ENCODE measurements at places on chromosomes 3 and 15. TPM values are rescaled to one million over a fixed set of nuclear protein-coding genes. Genes with fewer than 3 reads are reported as not detected.

DNA sequence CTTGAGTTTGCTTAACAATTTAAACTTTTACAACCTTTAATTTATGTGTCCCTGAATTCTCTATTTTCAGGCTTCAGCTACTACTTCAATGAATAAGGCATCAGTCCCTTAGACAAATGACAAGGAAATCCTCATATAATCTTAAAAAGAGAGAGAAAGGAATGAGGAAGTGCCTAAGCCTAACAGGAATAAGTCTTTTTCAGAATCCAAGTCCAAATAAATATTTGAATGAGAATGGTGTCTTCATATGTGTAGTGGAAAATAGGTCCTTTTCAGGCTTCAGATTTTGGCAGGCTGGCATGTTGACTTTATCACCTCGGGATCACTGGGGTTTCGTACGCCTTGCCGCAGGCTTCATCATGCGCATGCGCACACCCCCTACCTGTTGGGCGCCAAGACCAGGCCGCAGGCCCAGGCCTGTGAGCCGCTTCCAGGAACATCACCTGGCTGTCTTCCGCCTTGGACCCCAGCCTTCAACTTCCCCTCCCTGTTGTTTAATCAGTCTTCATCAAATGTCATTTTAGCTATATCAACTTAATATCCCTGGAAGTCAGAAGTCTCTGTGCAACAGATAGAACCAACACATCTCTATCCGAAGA lies 334.5 kb downstream of the SOX2 start:
- no peak for DNase-seq

DNA sequence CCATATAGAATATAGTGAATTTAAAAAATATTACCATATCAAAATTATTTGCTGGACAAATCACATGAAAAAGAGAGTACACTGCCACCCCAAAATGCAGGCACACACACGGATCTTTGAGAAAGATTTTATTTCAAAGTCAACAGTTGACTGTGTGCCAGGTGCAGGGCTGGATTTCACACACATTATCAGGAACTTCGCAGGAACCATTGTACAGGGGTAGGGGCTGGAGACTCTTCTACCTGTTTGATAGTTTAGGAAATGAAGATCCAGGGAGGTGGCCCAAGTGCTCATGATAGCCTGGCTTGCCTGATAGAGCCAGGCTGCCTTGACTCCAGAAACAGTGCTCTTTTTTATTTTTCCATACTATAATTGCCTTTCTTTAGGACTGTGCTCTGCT lies 54.2 kb downstream of the IL1RAP start:
- no peak for DNase-seq

GRCh38 chr3:137820366-137820765 lies 56.3 kb downstream of the SOX14 start:
- DNase-seq: no peak

- DNase-seq: no peak
Measured at GRCh38 chr15:62951481-62951880, 91.1 kb upstream of the TPM1 start.

DNA sequence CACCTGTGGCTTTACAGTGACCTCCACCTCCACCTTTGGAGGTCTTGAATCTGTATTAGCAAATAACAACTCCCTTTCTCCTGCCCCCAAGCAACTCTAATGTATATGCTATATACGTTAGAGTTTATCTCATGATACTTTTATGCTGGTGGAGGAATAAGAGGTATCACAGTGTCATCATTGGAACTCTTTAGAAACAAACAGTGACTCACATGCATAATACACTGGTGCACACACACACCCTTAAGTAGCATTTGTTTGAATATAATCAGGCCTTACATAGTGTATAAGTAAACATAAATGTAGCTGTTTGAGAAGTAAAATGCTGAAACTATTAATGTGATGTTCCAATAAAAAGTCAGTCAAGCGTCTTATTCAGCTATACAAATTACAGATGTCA lies 280.2 kb upstream of the C2CD4B start:
- DNase-seq: no peak

CHST2 gene
- 30.3 TPM for total RNA-seq

NEK4 gene
- total RNA-seq: 20.4 TPM

- DNase-seq: no peak
Measured at GRCh38 chr15:58517682-58518525, 86.1 kb downstream of the LIPC start.

ABHD17C gene
- 2.0 TPM for total RNA-seq

DNA sequence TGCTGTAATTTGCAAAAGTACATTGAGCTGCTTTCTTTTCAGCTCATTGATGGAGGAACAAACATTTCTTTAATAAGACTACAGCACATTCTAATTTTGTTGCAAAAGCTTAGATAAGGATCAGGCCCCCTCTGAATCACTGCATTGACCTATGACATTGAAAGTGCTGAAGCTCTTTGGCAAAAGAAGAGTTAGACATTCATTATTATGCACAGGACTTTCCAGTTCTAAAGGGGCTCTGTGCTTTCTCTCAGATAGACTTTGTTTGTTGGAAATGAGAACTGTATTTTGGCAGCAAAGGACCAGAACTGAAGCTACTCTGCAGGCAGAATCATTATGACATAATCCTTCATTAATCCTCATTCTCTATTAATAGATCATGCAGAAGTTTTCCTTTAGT lies 252.9 kb upstream of the SOX2 start:
- no peak for DNase-seq

GRCh38 chr3:99753268-99753975 lies 64.2 kb upstream of the CMSS1 start:
- peak; percentile 82 for DNase-seq

ELL3 gene
- total RNA-seq: 1.3 TPM

GRCh38 chr3:42717306-42717705 lies 14.7 kb upstream of the HHATL start:
- DNase-seq: no peak

MYO5A gene
- 53.7 TPM for total RNA-seq

- DNase-seq: peak; percentile 4
Measured at GRCh38 chr15:43239732-43240491, 19.1 kb upstream of the EPB42 start.

RYR3 gene
- total RNA-seq: not detected

GOLGA6L7 gene
- not detected for total RNA-seq

GOLGA8G gene
- total RNA-seq: under 0.01 TPM

GOLGA6L1 gene
- not detected for total RNA-seq

- no peak for DNase-seq
Measured at GRCh38 chr15:93477721-93478120, 388.7 kb upstream of the RGMA start.

DNA sequence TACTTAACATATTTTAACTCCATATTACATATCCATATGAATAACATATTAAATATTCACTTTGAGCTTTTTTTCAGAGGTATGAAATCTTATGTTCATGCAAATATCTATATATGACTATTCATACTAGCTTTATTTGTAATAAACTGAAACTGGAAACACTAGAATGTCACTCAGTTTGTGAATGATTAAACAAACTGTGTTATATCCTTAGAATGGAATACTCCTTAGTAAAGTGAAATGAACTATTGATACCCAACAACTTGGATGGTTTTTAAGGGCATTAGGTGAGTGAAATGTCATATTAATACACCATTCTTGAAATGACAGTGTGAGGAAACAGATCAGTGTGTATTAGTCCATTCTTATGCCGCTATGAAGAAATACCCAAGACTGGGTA lies 45.4 kb downstream of the ARHGAP11B start:
- no peak for DNase-seq

Measured in LHCN-M2 (cell line).